8988T (cell line): ENCODE measurements at places on chromosomes 1 and 21.

DNA sequence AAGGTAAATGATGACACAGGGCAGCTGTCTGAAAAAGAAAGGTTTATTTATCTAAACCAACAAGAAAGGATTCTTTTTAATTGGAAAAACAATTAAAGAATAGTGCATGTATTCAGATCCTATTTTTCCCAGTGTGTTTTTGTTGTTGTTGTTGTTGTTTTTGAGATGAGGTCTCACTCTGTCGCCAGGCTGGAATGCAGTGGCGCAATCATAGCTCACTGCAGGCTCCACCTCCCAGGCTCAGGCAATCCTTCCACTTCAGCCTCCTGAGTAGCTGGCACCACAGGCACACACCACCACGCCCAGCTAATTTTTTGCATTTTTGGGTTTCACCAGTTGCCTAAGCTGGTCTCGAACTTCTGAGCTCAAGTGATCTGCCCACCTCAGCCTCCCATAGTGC, 22.1 kb downstream of the NEK2 start:
- DNase-seq = no peak

DNA sequence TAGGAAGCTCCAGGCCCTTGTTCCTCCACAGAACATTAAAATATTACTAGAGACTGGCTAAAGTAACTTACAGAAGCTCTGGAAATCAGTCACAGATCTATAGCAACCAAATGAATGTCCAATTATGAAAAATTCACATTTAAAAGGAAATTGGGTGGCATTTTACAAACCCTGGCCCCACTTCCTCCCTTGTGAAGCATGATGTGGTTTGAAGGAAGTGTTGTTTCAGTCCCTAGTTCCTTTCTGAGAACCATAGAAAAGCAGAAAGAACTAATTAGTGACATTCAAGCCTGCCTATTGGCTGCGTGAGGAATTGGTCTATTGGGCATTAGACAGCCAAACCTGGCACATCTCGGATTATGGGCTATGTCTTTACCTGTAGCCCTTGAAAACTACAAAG, 649.7 kb upstream of the NEGR1 start:
- DNase-seq = no peak

DNA sequence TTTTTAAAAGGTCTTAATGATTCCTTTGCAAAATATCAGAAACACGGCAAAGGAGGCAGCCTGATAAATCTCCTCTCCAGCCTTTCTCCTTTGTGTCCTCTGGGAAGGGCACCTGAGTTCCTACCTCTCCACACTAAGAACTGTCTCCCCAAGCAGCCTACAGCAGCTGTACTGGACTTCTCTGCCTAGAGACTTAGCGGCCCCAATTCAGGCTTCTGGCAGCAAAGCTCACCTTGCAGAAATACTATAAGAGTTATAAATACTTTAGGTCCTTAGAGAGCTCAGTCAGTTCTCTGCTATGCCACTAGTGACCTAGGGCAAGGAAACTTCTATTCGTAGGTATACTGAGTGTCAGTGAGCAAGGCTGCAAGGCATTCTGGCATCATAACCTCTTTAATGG, 33.9 kb downstream of the LRRC52 start:
- DNase-seq = no peak

GRCh38 chr1:110674337-110675059, at the start of gene KCNA3:
Gene KCNA3, minus strand, starts transcription at chr1:110674940. Its CDS starts 131 bp downstream, at chr1:110674809.
- no peak for DNase-seq

DNA sequence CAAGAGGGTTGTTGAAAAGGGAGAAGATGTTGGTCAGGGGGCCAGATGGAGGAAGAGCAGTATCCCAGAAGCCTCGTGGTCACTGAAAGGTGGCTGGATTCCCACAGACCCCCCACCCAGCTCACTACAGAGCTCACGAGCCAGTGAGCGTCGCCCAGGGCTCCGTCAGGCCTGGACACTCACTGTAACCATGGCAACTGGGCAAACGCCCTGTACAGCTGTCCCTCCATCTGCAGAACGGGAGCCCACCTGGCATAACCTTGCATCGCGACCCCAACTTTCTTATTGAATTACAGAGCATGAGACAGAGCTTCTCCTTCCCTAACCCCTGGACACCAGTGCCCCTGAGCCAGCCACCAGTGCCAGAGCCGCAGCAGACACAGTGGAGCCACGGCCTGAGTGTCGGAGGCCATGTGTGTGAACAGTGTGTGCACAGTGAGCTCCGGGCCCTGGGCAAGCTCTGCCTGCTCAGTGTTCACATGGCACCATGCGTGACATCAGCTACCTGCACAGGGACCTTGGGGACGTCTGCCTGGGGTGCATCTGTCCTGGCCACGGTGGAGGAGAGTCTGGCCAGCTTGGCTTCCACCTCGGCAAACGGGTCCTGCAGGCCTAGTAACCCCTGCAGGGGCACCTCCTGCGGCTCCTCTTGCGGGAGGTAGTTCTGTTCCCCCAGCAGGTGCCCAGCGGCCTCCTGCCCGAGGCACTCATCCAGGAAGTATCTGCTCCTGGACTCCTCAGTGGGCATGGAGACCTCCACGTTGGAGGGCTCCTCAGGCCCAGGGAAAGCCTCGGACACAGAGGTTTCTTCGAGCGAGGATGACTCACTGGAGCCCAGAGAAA, 25.9 kb upstream of the DDOST start:
- DNase-seq = no peak
